ENCODE measurements at places on chromosomes 7 and 10. TPM values are rescaled to one million over a fixed set of nuclear protein-coding genes. Genes with fewer than 3 reads are reported as not detected.

Gene BMPER
- total RNA-seq: 2.2 TPM

Gene DDX56
- 44.7 TPM for total RNA-seq

Gene LEP
- total RNA-seq: 0.97 TPM

Gene CLDN3
- not detected for total RNA-seq

Gene GBX1
- total RNA-seq: not detected

Gene PCGF5
- total RNA-seq: 145 TPM
